ENCODE measurements at places on chromosomes 5 and 9.

DNA sequence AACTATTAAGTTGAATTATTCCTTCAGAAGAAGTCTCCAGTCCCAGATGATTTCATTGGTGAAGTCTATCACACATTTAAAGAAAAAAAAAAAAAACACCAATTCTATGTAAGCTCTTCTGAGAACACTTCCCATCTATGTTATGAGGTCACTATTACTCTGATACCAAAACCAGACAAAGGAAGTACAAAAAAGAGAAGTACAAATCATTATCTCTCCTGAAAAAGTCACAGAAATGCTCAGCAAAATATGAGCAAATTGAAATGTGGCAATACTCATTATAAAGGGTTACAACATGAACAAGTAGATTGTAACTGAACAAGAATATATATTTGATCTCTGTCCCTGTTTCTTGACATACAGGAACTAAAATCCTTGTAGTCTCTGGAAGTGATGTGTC lies 280.4 kb downstream of the TLE1 start:
- no peak for DNase-seq

- DNase-seq, result no peak
Observed at GRCh38 chr5:65125591-65126541, 355.9 kb downstream of the ADAMTS6 start.

GRCh38 chr5:65382582-65382981 lies 99.1 kb downstream of the ADAMTS6 start:
- no peak for DNase-seq

GRCh38 chr5:72525816-72526215 lies 18.6 kb upstream of the ZNF366 start:
- DNase-seq, result no peak

- DNase-seq, result no peak
Observed at GRCh38 chr9:130414081-130414731, 30.6 kb upstream of the ASS1 start.

- no peak for DNase-seq
Observed at GRCh38 chr9:113545068-113545467, 81.5 kb downstream of the RGS3 start.

DNA sequence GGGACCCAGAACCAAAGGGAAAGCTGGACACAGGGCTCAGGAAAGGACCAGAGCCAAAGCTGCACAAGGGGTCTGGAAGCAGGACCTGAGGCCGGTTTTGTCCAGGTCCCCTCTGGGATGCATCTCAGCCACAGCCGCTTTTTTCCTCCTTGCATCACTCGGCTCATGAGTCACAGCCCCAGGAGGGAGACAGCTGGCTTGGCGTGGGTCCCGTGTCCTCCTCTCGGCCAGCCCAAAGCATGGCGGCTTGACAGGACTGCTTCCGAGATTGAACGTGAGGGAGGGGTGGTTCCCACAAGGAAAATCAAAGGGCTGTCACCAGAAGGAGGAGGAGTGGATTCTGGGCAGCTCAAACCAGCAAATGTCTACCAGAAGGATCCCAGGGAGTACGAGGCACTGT lies 56.7 kb upstream of the CPLX2 start:
- no peak for DNase-seq

- DNase-seq, result no peak
Observed at GRCh38 chr9:92043002-92043401, 72.2 kb downstream of the SPTLC1 start.

DNA sequence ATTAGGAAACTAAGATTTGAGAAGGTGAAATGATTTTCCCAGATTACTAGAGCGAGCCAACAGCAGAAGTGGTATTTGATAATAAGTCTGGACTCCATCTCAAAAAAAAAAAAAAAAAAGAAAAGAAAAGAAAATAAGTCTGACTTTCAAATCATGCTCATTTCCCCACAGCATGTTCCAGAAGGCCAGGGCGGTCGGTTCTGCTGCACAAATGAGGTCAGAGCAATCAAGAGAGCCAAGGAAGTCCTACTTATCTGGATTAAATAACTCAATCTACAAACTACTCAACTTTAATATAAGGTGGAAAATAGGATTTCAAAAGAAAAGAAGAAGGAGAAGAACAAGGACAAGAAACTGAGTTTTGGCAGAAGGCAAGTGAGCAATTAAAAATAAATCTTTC lies 130.4 kb upstream of the RASA1 start:
- DNase-seq, result no peak

DNA sequence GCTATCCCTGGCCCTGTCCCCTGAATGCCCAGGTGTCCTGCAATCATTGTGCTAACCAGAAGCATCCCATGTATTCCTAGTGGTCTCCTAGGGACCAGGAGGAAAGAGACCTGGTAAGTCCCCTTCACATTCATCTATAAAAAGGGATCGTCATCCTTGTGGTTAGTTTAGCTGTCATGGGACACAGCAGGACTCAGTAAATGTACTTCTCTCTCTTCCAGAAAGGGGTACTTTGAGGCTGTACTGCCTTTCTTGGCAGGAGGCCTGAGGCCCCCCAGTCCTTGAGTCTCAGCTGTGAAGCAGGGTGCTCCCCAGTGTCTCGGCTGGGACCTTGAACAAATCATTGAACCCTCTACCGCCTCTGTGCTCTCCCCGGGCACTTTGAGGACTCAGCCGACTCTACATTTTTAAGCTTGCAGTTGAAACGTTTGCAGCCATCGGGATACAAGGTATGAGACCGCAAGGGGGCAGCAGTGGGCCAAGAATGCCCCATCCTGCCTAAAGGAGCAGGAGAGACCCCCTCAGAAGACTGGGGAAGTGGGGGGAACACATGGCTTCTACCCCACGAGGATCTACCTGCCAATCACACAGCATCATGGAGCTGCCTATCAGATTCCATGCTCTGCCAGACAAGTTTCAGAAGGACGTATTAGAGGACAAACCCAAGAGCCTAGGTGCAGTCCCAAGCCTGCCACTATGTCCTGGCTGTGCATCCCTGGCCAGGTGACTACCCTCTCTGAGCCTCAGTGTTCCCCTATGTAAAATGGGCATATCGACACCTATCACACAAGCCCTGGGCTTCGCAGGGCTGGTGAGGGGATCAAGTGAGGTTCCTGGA lies 2.4 kb upstream of the PHYKPL start:
- peak; percentile 20 for DNase-seq

- no peak for DNase-seq
Observed at GRCh38 chr9:113238859-113239232, 17.5 kb downstream of the SLC31A1 start.

DNA sequence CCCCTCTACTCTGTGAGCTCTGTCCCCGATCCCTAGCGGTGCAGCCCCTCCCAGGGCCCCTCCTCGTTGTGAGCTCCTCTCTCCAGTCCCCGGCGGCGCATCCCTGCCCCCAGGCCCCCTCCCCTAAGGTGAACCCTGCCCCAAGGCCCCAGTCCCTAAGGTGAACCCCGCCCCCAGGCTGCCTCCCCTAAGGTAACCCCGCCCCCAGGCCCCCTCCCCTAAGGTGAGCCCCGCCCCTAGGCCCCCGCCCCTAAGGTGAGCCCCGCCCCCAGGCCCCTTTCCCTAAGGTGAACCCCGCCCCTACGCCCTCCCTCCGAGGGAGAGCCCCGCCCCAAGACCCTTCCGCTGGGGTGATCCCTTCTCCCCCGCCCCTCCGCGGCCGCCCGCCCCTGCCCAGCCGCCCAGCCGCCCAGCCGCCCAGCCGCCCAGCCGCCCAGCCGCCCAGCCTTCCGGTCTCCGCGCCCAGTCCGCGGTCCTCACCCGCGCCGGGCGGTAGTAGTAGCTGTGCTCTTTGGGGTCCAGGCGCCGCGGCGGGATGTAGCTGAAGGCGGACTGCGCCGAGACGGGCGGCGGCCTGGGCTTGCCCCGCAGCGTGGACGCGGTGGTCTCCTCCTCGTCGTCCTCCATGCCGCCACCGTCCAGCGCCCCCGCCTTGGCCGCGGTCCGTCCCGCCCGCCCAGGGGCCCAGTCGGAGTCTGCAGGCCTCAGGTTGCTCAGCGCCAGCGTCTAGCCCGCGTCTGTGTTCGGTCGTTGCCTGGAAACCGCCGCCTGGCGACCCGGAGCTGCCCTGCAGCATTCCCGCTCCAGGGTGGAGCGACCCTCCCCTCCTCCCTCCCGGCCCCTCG lies at the start of gene CFAP90:
Gene CFAP90 (minus strand): TSS at position 739 of the 845 bp plus-strand sequence. CDS start 112 bp downstream, at position 627.
- DNase-seq, result peak; percentile 7

Measured in hypothalamus (tissue), 51 donors.